ENCODE measurements at places on chromosomes 11 and 22. TPM values are rescaled to one million over a fixed set of nuclear protein-coding genes. Genes with fewer than 3 reads are reported as not detected.

Gene POU2AF2
- total RNA-seq = not detected

Gene TBC1D10A
- 19.9 TPM for total RNA-seq

Gene HEPHL1
- total RNA-seq = not detected

Gene ANKK1
- not detected for total RNA-seq

Gene PLEKHB1
- 0.26 TPM for total RNA-seq

Gene NXPE4
- not detected for total RNA-seq

Gene MOGAT2
- not detected for total RNA-seq
